ENCODE measurements at places on chromosomes 1 and 21.
A peak's percentile ranks its signal among the peaks of the same experiment; 100 is the strongest.

DNA sequence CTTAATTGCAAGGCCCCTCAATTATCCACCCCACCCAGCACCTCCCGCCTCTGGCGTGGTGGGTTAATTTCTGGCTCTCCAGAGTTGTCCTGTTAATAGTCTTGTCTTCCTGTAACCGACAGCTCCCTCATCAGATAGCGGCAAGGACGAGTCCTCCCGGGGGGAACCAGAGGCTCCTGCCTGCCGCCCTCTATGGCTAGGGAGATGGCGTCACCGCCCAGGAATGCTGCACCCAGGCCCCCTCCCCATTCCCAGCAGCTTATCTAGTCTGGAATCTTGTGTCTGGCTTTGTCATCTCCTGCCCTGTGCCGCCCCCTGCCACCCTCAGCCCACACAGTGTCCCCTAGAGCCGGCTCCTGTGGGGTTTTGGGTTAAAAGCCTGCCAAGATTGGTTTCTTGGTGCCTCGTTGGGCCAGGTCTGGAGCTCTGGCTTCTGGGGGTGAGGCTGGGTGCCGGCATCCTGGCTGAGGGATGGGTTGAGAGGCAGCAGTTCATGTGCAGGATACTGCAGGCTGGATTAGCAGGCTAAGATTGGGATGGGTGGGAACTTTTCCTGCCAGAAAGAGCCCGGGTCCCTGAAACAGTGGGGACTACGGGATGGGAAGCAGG, 48.8 kb downstream of the EDN2 start:
- DNase-seq, result no peak

DNA sequence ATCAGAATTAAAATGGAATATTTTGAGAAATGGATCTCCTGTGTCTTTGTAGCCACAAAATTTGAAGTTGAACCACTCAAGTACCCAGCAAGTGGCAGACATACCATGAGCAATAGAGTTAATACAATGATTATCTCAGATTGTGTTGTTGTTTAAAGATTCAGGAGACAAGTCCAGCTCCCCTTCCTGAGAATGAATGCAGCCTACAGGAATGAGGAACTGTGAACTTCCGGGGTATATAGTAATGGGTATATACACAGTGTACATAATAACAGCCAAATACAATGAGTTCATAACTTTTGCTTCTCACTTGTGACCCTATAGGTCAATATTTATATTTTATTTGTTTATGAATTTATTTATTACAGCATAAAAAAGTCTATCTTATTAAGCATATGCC, 445.0 kb downstream of the SETD4 start:
- no peak for DNase-seq

DNA sequence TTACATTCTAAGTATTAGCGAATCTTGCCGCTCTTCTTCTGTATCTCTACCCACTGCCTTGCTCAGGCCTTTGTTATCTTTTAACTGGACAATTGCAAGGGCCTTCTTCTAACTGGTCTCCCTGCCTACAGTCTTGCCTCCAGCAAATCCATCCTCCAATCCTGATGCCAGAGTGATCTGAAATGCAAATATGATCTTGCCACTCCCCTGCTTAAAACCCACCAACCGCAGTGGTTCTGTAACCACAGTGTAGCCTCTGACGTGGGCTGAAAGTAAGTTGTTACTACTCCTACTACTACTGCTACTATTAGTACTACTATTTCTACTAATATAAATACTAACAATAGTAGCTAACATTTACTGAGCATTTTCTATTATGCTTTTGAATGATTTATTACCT, 12.4 kb downstream of the MOV10 start:
- DNase-seq, result no peak

GRCh38 chr1:1199141-1199960, 7.0 kb downstream of the TNFRSF18 start:
- DNase-seq, result no peak

- DNase-seq, result no peak
Observed at GRCh38 chr1:202002507-202002906, 7.9 kb upstream of the ELF3 start.

- DNase-seq, result peak; percentile 78
Observed at GRCh38 chr1:94927405-94928175, 680 bp upstream of the CNN3 start.

DNA sequence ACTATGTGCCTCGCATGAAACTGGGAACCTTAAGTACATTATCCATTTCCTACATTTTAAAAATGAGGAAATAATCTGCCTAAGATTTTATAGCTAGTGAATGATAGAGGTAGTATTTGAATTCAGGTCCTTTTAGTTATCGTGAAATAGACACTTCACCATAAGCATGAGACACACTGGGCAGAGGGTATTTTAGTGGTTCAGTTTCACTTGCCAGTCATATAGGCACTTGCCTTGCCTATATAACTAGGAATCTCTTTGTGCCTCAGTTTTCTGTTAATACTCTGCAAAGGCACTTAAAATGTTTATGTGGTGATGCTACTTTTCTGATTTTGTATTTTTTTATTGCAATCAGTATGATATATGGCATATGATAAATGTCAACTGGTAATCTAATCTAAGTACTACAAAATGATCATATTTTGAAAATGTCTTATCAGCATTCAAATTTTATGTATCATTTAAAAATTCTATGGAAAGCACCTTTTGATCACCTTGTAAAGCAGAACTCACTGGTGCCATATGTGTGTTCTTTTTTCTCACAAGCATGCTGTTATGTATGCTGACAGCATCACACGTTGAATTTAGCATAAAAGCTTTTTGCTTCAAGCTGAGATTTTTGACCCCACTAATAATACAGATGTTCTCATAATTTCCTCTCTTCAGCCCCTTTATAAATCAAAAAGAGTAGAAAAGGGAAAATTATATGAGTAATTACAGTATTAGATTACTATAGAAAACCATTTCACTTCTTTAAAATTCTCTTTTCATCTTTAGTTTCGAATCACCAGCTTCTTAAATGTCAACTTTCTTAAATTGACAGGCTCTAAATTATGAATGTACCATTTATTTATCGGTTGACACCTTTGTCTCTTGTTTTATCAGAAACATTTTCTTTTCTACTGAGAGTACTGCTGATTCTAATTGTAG, 52.6 kb downstream of the RPS6KC1 start:
- no peak for DNase-seq

DNA sequence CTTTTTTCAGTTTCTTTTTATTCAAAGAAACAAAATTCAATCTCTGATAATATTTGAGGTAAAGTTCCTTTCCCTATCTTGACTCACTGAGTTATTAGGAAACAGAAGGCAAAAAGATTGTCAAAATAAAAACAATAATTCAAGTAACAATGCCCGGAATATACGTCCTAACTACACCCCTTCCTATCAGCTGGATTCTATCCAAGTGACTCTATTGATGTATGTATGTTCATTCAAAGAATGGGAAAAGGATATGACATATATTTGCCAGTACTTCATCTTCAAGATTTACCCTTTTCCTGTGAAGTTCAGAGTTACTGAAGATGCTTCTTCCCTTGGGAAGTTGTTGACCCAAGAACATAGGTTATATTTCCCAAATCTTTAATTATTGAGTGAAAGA, 13.7 kb downstream of the SPRTN start:
- no peak for DNase-seq

- DNase-seq, result peak; percentile 59
Observed at GRCh38 chr1:20634594-20635084, 1.4 kb downstream of the PINK1 start.

GRCh38 chr1:233355841-233356704, 28.5 kb downstream of the MAP3K21 start:
- DNase-seq, result no peak

DNA sequence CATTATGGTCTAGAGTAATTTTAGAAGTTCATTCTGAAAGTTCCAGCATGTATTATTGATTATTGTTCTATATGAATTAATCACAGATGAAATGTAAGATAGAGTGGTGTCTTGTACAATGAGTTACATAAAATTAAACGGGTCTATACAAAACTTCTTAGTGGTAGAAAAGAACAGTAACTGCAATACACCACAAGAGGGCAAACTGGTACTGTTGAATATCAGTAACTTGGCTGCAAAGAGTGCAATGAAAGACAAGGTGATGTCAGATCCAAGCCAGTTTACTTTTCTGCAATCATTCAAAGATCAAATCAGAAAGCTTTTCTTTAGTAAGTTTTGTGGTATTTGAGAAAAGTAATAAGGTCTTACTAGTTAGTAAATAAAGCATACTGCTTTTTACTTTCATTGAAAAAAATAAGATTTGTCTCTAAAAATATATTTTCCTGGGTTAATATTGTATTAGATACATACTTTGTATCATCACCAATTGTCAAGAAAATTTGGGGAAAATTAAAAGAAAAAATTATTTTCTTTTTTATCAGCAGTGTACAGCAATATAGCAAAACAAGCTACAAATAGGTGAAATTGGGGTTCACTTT, 66.4 kb upstream of the BTG3 start:
- no peak for DNase-seq

- no peak for DNase-seq
Observed at GRCh38 chr1:17665950-17666720, 89.0 kb upstream of the ACTL8 start.

- no peak for DNase-seq
Observed at GRCh38 chr1:201307231-201307630, 23.9 kb downstream of the PKP1 start.

- no peak for DNase-seq
Observed at GRCh38 chr1:67801903-67802302, 31.4 kb downstream of the GNG12 start.

DNA sequence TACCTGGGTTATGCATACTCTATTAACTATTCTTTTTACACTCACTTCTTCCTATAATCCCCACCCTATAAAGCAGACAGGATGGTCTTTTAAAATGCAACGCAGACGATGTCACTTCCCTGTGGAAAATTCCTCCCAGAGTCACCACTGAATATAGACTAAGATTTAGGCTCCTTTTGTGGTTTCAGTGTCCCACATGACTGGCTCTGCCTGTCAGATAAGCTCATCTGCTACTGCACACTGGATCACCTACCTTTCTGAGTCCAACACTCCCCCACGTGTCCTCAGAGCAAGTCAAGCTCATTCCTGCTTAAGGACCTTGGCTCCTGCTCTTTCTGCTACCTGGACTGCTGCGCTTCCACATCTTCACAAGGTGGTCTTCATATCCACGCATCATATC, 73.0 kb upstream of the SIPA1L2 start:
- no peak for DNase-seq

DNA sequence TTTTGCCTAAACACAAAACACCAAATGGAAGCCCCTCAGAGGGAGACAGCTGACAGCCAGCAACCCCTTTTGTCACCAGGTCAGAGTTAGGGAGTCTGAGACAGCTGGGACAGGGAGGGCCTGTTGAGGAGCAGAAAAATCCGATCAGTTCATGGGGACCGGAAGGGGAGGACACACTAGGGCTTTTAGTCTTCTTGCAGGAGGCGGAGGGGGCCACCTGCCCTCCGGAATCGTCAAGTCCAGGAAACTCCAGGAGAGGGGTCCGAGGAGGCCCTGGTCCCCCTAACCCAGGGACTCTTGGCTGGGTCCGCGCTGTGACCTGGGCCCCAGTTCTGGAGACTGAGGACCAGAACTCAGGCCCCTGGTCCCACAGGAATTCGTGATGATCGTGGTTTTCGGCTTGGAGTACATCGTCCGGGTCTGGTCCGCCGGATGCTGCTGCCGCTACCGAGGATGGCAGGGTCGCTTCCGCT, 34.2 kb downstream of the KCNQ4 start:
- DNase-seq, result no peak

GRCh38 chr1:161180639-161181038, 3.3 kb upstream of the B4GALT3 start:
- DNase-seq, result no peak

GRCh38 chr1:10803971-10804820, 7.8 kb upstream of the CASZ1 start:
- no peak for DNase-seq

GRCh38 chr1:10299151-10299550, 88.8 kb downstream of the KIF1B start:
- DNase-seq, result no peak

Data from lung (tissue), 17 donors.